HS-27A (cell line): ENCODE measurements at places on chromosomes 11 and 22.

GRCh38 chr11:103619480-103619879 is 417.0 kb upstream of the DDI1 start:
- DNase-seq = no peak

DNA sequence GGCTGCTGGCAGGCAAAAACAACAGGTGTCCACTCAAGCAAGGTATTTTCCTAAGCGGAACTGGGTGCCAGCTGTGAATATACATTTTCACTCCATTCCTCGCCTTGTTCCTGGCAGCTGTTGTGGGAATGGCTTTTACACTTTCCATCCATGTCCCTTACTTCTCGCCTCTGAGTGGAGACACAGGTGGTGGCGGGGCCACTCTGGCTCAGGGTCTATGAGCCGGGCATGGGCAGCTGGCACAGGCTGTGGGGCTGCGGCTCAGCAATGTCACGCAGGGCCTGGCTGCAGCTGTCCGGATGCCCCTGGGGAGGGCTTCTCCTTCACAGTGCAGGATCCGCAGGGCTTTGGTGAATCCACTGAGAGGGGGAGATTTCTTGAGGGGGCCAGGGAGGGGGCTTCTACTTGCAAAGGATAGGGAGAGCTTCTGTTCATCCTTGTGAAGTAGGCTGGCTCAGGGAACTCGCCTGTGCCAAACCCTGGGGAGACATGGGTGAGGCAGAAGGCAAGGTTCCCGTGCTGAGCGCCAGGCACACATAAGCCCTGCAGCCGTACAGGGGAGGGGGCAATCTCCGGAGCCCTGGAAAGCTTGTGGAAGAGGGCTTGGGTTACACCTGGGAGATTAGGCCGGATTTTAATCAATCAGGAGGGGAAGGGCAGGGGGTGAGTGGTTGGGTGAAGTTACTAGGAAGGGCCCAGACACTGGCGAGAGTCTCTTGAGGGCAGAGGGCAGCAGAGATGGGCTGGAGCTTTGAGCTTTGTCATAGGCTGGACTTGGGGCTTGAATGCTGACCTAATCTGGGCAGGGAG is 45.7 kb downstream of the KCNQ1OT1 start:
- no peak for DNase-seq

DNA sequence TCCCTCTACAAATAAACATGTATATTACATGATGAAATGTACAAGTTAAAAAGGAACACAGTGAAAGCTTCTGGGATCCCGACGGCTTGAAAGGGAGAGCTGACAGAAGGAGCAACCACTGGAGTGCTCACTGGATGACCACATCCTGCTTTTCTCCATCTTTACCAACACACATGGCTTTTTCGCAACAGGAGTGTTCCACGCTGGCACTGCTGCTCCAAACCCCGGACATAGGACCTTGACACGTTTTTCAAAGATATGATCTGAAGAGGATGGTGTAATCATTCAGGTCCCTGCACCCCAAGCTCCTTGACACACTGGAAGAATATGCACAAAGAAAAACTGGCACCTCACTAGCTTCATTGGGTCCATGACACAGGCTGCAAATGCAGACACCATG is 121.9 kb downstream of the LARGE1 start:
- no peak for DNase-seq

GRCh38 chr11:21485426-21485825 is 707.5 kb upstream of the ANO5 start:
- no peak for DNase-seq

GRCh38 chr22:40718250-40719204 is 39.2 kb downstream of the MCHR1 start:
- no peak for DNase-seq

GRCh38 chr22:20517422-20517821 is 10.0 kb downstream of the MED15 start:
- DNase-seq = no peak

DNA sequence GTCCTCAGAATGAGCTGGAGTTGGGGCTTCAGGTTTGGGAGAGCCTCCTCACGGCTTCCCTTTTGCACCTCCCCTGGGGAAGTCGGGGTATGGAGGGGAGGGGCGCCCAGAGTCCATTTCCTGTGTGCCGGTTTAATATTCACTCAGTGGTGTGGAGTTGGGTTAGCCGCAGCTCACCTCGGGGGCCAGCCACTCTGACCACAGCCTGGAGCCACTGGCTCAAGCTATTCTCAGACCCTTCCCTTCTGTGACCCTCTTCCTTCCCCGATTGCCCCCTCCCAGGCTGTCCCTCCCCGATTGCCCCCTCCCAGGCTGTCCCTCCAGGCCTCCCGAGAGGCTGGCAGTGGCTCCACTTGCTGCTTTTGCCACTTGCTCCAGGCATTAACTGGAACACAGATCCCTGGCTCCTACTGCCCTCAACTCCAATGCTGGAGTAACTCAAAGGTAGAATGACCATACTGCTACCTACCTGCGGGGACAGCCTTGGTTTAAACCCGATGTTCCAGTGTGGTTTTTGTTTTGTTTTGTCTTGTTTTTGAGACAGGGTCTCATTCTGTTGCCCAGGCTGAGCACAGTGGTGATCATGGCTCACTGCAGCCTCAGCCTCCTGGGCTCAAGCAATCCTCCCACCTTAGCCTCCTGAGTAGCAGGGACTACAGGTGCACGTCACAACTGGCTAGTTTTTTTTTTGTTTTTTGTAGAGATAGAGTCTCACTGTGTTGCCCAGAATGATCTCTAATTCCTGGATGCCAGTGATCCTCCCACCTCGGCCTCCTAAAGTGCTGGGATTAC is 29.3 kb downstream of the RPUSD4 start:
- no peak for DNase-seq

DNA sequence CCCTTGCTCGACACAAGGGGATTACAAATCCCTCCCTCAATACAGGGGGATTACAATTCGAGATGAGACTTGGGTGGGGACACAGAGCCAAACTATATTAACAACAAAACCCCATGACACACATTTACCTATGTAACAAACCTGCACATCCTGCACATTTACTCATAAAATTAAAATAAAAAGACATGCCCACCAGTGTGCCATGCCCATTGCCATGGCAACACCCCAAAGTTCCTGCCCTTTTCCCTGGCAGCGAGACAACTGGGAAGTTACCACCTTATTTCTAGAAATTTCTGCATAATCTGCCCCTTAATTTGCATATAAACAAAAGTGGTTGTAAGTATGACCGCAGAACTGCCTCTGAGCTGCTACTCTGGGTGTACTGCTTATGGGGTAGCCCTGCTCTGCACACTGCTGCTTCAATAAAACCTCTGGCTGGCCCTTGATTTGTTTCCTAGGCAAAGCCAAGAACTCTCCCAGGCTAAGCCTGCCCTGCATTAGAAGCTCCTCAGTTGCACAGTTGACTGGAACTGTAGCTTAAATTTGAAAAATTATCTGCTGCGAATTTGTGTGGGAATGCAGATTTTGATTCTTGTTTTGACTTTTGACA is 8.6 kb upstream of the INCENP start:
- DNase-seq = no peak

- no peak for DNase-seq
These were observed 50.8 kb upstream of the CCDC90B start for GRCh38 chr11:83336993-83337392.

DNA sequence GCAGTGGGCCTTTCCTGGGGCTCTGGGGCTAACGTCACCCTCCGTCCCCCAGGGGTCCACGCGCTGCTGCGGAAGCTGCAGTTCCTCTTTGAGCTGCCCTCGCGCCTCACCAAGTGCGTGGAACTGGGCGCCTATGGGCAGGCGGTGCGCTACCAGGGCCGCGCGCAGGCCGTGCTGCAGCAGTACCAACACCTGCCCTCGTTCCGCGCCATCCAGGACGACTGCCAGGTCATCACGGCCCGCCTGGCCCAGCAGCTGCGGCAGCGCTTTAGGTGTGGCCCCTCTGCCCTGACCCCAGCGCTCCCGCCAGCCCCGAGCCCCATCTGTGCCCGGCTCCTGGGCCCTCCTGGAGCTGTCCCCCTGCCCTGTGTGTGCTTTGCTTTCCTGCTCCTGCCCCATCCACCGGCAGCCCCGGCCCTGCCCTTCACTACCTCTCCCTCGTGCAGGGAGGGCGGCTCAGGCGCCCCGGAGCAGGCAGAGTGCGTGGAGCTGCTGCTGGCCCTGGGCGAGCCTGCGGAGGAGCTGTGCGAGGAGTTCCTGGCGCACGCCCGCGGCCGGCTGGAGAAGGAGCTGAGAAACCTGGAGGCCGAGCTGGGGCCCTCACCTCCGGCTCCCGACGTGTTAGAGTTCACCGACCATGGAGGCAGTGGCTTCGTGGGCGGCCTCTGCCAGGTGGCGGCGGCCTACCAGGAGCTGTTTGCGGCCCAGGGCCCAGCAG is 3.8 kb upstream of the TM7SF2 start:
- no peak for DNase-seq

DNA sequence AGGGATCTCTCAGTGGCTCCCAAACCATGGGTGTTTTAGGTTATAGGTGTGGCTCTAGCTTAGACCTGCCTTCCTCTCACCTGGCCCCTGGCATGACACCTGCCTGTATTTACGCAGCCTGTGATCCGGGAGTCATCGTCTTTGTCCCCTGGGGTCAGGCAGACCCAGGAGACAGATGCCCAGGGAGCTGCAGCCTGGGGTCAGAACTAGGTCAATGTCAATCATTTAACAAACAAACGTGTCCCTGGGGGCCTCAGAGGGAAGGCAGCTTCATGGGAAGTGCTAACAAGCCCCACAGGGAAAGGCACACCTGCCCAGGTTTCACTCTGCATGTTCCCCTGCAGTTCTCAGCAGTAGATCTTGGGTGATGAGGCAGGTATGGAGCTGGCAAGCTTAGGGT is 12.0 kb downstream of the BACE1-AS start:
- DNase-seq = no peak

DNA sequence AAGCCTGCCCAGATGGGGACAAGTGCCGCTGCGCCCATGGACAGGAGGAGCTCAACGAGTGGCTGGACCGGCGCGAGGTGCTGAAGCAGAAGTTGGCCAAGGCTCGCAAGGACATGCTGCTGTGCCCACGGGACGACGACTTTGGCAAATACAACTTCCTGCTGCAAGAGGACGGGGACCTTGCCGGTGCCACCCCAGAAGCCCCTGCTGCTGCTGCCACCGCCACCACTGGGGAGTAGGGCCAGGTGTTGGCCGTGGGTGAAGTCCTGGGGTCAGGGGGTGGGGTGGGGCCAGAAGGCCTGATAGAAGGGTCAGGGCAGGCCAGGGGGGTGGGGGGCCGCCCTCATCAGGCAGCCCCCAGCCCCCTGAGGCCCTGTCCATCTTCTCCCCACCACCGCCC is 24.6 kb upstream of the TEF start:
- no peak for DNase-seq

DNA sequence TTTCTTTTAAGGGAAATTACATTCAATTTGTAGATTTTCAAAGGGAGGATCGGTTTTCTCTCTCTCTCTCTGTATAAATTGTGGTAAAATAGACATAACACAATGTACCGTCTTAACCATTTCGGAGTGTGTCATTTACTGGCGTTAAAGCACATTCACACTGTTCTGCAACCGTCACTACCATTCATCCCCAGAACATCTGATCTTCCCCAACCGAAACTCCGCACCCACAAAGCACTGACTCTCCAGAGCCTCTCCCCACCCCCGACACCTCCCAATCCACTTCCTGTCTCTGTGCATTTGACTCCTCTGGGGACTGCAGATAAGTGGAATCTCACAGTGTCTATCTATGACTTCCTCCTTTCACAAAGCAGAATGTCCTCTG is 15.9 kb upstream of the GRAMD4 start:
- DNase-seq = no peak

DNA sequence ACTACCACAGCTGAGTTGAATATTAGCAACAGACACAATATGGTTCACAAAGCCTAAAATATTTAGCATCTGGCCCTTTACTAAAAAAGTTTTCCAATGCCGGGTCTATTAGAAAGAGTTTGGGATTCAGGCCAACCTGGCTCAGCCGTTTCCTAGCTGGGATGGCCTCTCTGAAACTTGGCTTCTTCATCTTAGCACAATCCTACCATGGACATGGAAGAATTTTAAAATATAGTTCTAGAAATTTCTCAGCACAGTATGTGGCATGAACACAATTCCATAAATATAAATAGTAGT is 103.8 kb downstream of the RRAS2 start:
- DNase-seq = no peak

GRCh38 chr22:39080052-39080762 is 3.1 kb downstream of the APOBEC3G start:
- DNase-seq = no peak

GRCh38 chr11:131468565-131468964 is 98.2 kb downstream of the NTM start:
- DNase-seq = no peak

DNA sequence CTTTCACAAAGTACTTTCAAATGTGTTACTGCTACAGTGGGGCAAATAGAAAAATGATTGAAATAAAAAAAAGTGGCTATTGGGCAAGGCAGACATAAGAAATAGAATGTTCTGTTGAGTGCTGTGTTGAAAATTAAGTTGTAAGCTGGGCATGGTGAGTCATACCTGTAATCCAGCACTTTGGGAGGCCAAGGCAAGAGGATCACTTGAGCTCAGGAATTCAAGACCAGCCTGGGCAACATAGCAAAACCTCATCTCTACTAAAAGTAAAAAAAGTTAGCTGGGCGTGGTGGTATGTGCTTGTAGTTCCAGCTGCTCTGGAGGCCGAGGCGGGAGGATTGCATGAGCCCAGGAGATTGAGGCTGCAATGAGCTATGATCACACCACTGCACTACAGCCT is 26.9 kb upstream of the LDHA start:
- DNase-seq = no peak

GRCh38 chr11:122175306-122175705 is 59.3 kb upstream of the BLID start:
- no peak for DNase-seq

DNA sequence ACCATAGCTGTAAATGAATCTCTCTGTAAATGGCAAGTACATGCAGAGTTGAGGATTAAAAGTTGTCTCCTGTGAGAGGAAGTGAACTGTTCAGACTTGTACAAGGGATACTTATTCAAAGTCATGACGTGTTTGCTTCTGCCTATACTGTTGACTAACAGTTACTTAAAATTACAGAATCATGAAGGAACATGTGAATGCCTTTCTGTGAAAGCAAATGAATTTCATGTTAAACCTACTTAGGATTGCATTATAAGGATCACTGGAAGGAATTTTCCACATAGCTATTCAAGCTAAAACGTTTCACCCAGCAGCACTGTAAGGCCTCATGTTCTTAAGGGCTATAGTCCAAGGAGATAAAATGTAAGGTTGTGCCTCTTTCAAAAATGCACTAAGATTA is 93.4 kb upstream of the BIRC3 start:
- DNase-seq = no peak

GRCh38 chr22:32059426-32059825 is 16.4 kb downstream of the SLC5A1 start:
- no peak for DNase-seq

- no peak for DNase-seq
These were observed 91.4 kb downstream of the CD44 start for GRCh38 chr11:35230388-35230787.

DNA sequence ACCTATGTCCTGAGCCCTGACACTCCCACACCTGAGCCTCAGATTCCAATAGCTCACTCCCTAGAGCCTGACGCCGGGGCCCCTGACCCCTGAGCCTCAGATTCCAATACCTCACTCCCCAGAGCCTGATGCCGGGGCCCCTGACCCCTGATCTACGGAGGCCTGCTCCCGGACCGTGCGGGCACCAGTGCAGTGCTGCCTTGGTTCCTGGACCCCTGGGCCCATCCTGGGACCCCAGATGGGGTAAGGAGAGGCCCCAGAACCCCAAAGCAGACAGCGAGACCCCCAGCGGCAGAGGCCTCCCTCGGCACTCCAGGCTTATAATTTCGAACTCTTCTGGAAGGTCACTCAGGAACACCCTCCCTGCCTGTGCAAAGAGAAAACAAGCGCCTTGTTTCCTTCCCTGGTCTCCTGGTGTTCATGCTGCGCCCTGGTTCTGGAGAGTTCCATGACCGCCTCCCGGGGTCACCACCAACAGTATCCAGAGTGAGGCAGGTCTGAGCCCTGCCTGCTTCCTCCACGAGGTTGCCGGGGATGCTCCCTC is 7.5 kb downstream of the SUSD2 start:
- DNase-seq = no peak
